ENCODE measurements at places on chromosomes 13 and 19.
A peak's percentile ranks its signal among the peaks of the same experiment; 100 is the strongest.

DNA sequence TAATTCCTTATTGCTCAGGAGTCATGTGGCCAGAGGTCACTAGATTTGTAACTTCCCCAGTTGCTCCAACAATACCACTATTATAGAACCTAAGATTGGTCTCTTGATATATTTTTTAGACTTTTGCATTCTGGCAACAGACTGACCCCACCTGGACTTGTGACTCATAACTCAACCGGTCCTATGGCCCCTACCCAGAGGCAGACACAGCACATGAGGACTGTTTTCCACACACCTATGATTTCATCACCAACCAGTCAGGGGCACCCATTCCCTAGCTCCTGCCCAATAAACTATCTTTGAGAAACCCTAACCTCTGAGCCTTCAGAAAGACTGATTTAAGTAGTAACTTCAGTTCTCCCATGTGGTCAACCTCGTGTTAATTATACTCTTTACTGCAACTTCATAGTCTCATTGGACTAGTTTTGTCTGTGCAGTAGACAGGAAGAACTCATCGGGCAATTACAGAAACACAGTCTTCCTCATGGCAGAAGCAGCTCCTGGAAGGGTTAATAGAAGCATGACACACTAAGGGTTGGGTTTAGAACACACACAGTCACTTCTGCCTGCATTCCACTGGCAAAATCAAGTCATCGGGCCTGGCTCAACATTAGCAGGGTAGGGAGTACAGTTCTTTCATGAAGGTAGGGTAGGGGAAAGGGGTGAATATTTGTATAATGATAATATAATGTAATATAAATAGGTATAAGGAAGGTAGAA is 251.8 kb downstream of the UQCRFS1 start:
- no peak for DNase-seq

- DNase-seq: no peak
Measured at GRCh38 chr19:46913198-46913851, 52.5 kb downstream of the ARHGAP35 start.

DNA sequence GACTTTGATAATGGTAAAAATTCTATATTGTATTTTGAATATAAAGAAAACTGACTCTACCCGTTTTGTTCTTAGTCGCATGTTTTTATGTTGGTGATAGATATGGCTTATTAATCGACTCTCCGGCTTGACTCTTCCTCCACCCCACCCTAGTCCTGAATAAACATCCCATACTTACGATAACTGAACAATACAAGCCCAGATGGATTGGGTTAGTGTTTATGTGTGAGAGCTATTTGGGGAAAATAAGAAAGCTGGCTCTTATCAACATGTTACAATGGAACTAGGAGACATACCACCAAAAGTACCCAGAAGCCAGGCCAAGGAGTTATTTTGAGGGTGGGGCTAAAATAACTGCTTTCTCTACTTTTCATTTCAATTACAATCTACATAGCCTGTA is 796.3 kb downstream of the DIAPH3 start:
- no peak for DNase-seq

DNA sequence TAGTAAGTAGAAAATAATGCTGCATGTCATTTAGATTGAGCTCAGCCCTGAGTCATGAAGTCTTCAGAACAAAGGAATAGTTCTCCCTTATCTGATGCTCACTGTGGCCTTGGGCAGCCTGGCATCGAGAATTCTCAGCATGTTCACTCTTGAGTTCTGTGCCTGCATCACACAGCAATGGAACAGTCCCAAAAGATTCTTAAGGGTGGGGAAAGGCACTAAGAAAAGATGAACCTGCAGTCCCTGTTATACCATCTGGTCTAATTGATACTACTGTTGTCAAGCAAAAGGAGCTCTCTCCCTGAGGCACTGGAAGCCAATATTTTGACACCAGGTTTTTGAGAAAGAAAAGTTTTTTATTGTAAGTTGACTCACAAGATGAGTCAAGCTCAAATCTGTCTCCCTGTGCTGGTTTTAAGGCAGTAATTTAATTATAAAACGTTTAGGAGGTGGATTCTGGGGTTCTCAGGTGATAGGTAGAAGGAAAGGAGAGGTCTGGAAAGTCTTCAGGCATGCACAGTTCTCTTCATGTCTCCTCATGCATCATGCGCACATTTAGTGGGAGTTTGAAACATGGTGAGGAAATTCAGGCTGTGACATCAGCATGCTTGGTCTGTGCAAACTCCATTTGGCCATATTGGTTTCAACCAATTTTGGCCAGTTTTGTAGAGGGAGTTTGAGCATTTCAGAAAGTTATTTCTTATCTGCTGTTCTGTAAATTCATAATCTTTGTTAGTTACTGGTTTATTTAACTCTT is 38.1 kb upstream of the ZNF766 start:
- no peak for DNase-seq

DNA sequence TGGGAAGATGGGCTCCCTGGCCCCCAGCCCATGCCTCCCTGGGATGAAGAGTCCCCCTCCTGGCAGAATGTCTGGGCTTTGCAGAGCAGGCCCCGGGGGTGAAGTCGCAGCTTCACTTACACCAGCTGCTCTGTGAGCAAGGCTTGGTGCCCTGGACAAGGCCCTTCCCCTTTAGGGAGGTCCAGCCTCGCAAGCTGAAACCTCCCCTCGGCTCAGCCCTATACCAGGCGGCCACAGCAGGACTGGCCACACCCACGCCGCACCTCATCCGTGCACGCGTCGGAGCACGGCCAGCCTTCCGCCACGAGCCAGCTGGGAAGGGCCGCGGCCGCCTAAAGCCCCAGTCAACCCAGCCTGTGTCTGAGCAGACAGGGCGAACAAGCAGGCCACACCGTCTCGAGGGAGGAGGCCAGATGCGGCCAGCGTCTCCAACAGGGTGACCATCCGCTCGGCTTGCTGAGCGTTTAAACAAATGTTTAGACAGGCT is 83.2 kb upstream of the MCF2L start:
- DNase-seq: no peak

DNA sequence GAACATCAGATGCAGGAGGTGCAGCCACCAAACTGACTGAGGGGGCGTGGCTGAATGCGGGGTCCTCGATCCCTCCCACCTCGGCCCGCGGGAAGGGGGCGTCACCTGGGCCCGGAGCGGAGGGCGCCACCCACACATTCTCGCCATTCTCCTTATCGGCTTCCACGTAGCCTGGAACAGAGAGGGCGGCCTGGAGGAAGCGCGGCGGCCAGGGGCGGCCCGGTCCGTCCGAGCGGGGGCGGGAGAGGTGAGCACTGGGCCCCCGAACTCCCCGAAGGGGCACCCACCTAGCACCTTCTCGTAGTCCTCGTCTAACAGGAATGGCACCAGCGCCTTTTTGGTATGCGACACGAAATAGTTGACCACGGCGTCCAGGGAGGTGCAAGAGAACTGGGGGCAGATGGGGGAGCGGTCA is 11.8 kb downstream of the STAP2 start:
- DNase-seq: peak; percentile 45

DNA sequence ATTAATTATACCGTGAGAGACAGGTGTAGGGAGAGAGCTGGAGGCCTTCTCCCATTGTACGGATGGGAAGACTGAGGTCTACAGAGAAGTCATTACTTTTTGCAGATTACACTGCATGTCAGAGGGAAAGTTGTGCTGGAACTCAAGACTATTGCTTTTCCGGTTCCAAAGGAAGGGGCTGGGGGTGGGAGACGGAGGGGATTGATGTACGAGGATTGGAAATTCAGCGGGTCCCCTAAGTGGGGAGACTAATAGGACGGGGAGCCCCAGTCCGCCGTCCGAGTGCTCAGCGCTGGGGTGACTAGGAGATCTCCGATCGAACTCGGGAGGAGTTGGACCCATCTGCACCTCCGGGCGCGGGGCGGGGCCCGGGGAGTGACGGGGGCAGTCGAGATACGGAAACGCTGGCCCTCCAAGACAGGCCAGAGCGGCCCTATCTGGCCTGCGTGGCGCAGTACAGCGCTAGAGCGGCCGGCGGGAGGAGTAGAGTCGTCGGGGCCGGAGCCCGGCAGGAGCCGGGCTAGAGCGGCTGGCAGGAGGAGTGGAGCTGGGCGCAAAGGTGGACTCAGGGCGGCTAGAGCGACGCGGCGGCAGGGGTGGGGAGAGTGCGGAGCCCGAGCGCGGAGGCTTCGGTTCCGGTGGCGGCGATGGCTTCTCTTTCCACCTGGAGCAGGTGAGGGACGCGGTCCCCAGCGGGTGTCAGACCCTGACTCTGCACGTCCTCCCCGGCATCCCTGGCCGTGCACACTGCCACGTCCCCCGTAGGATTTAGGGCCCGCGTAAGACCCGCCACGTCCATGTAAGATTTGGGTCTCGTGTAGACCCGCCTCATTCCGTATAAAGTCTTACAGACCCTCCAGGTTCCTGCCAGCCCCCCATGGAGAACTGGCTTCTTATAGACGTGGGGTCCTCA is 1.1 kb downstream of the ARHGEF1 start:
- peak; percentile 94 for DNase-seq

- no peak for DNase-seq
Measured at GRCh38 chr19:16258440-16258903, 60.8 kb downstream of the AP1M1 start.

DNA sequence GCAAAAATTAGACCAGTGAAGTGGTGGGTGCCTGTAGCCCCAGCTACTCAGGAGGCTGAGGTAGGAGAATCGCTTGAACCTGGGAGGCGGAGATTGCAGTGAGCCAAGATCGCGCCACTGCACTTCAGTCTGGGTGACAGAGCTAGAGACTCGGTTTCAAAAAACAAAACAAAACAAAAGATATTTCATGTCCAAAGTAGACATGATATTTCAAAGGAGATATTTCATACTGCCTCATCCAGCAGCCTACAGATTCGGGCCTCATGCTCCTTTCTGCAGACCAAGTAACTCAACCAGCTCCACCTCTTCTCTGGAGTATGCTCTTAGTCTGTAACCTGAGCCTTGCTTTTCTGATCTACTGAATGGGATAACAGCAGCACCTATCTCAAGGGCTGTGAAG is 15.0 kb downstream of the ZC3H4 start:
- no peak for DNase-seq

DNA sequence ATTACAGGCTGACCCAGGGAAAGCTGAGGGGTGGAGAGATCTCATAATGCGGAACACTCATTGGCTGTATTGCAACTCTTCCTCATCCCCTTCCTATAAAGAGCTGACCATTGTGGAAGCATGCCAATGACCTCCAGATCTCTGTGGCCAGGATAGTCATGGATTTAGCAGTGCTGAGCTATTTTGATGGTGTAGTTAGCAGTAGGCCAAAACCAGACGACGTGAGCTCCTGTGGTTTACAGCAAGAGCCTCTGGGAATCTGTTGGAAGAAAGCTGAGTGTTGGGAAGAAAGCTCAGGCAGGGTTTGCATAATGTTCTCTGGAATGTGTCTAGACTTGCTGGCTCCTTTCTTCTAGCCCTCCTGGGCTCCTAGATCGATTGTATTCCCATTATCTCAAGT is 187.5 kb upstream of the GPC6 start:
- no peak for DNase-seq

DNA sequence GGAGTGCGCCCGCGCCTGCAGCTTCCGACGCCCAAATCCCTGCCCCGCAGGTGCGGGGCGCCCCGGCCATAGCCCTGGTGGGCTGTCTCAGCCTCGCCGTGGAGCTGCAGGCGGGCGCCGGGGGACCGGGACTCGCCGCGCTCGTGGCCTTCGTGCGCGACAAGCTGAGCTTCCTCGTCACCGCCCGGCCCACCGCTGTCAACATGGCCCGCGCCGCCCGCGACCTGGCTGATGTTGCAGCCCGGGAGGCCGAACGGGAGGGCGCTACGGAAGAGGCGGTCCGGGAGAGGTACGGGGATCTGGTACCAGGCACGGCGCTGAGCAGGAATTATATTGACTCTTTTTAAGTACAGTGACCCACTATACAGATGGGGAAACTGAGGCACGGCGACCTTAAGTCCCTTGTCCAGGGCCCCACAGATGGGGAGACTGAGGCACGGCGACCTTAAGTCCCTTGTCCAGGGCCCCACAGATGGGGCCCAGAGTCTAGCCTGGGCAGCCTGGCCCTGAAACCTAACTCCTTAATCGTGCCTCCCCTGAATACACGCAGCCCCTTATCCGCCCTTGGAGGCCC is 586 bp downstream of the MRI1 start:
- DNase-seq: peak; percentile 67

DNA sequence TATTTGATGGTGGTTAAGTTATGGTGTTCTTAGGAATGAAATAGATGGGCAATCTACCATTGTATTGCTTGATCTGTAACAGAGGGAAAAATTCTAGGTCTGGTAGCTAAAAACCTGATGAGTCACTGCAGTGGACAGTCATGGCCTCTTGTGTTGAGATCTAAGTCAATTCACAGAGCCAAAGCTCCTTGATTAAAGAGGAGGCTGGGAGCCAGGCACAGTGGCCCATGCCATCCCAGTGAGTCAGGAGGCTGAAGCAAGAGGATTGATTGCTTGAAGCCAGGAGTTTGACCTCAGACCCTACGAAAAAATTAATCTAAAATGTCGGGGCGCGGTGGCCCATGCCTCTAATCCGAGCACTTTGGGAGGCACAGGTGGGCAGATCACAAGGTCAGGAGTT is 67.1 kb upstream of the KPNA3 start:
- DNase-seq: no peak

DNA sequence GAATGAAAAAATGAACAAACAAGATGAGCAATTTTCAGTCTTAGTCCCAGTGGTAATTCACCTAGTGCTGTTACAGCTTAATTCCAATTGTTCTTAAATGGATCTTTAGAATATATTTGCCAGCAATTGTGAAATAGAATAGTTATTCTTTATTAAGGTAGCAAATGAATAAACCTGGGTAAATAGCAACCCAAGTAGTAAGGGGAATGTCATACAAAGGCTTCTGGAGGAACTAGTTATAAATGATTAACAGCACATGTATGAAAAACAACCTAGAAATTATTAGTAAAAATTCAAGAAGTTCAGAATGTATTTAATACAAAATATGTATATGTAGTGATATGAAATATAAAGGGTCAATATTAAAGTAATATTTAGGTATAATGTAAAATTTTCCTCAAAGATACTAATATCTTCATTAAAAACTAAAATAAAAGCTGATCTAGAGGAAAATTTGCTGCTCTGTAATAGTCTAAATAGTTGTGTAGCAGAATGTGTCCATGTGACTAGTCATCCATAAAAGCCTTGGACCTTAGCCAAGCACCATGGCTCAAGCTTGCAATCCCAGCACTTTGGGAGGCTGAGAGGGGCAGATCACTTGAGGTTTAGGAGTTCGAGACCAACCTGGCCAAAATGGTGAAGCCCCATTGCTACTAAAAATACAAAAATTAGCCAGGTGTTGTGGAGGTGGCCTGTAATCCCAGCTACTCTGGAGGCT is 535.9 kb upstream of the ATXN8OS start:
- no peak for DNase-seq

Data from stimulated activated CD4-positive, alpha-beta T cell treated with anti-CD3 and anti-CD28 coated beads, Interleukin-15, amount 100 ng/mL, for 24 hours (primary cell).